ENCODE measurements at places on chromosomes 16 and 17. TPM values are rescaled to one million over a fixed set of nuclear protein-coding genes. Genes with fewer than 3 reads are reported as not detected.

DNA sequence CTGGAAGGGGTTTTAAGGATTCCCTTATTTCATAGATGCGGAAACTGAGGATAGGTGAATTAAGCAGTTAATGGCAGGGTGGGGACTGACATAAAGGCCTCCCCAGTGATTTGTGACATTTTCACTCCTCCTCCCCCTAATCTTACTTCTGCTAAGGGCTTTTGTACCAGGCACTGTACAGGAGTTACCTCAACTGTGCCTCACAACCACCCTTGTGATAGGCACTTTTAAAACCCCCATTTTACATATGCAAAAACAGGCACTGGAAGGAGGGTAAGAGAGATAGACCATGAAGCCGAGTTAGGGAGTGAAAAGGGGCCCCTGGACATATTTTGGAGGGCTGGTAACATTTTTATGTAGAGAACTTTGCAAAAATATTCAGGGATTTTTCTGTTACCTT, 862 bp upstream of the GDE1 start:
- H3K4me1 ChIP-seq: peaks cover 5% of the 10 kb centered on the region
- DNase-seq: no peak
- H3K27ac ChIP-seq: peak overlapping the region; percentile 90
- H3K36me3 ChIP-seq: no peaks in the 10 kb centered on the region
- H3K27me3 ChIP-seq: no peaks in the 10 kb centered on the region

DNA sequence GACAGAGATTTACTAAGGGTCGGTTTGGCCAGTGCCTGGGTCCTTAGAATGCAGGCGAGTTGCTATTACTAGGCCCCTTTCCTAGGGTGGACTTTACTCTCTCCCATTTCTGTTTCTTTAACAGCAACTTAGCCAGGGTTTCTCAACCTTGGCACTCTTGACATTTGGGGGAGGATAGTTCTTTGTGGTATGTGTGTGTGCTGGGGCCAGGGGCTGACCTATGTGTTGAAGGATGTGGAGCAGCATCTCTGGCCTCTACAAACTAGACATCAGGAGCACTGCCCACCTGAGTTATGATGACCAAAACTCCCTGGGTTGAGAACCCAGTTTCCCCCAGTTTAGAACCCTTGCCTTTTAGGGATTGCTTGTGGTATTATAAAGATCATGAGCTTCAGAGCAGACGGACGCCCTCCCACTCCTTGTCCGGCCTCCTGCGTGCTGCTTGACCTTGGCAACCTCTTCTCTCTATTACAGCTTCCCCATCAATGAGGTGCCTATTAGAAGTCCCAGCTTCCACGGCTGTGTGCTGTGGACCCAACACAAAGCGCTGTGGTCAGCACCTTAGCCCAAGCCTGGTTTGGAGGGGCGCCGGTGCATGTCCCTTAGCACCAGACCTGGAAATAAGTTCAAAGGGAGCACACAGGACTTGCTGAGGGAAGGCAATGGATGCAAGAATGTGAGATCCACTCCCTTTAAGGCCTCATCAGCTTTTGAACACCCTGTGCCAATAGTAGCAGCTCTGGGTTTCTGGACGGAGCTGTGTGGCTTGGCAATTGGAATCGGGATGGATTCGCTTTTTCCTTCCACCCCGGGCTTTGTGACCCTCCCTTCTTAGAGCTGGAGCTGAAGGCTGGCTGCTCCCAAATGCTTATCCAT, 239.2 kb upstream of the MAF start:
- no peaks in the 10 kb centered on the region for H3K27me3 ChIP-seq
- DNase-seq: no peak
- H3K4me1 ChIP-seq: no peaks in the 10 kb centered on the region
- no peak overlapping the region for H3K27ac ChIP-seq

DNA sequence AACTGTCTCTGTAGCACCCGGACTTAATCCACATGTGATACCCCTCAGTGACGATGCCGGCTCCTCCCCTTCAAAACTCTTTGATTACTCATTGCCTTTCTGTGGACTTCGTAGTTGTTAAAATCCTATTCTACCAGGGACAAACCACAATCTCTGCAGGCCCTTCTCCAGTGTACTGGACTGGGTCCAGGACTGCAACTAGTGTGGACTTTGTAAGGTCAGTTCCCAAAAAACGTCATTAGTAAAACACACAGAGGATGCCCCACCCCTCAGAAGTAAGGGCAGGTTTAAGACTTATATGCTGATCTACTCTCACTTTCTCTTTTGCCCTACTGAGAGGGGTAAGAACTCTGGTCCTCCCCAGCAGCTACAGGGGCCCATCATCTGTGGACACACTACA, 10.5 kb upstream of the NUDT7 start:
- H3K27me3 ChIP-seq: no peaks in the 10 kb centered on the region
- no peak overlapping the region for H3K4me3 ChIP-seq
- H3K27ac ChIP-seq: no peak overlapping the region
- no peak for DNase-seq
- no peaks in the 10 kb centered on the region for H3K36me3 ChIP-seq

The TMIGD1 gene
- total RNA-seq: not detected

The ARMC5 gene
- 20.3 TPM for total RNA-seq
